ENCODE measurements at places on chromosomes 13 and 19.

- DNase-seq: no peak
These were observed 547.7 kb upstream of the SLITRK1 start for GRCh38 chr13:84430015-84430414.

DNA sequence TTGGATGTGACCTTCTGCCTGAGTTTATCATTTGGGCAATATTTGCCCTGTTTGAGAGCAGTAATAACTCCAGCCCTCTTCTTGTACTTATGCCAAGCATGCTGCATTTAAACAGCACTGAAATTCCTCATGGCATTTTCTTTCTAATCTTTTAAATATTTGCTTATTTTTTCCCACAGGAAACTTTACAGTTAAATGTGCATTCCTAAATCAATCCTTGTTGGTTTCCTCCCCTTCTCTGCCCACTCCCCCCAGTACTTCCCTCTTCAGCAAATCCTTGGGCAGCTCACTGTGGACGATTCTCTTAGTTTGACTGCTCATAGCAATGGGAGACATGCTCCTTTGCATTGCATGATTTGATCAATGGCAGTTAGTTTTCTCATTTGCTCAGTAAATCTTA lies 68.7 kb downstream of the RAP2A start:
- DNase-seq: no peak

GRCh38 chr13:106182404-106182803 lies 353.1 kb downstream of the EFNB2 start:
- no peak for DNase-seq

GRCh38 chr19:7846155-7846646 lies 16.2 kb downstream of the EVI5L start:
- DNase-seq: no peak

- DNase-seq: no peak
These were observed 20.6 kb upstream of the WDR18 start for GRCh38 chr19:963486-963951.

GRCh38 chr19:5030136-5030820 lies 61.4 kb downstream of the KDM4B start:
- DNase-seq: no peak

DNA sequence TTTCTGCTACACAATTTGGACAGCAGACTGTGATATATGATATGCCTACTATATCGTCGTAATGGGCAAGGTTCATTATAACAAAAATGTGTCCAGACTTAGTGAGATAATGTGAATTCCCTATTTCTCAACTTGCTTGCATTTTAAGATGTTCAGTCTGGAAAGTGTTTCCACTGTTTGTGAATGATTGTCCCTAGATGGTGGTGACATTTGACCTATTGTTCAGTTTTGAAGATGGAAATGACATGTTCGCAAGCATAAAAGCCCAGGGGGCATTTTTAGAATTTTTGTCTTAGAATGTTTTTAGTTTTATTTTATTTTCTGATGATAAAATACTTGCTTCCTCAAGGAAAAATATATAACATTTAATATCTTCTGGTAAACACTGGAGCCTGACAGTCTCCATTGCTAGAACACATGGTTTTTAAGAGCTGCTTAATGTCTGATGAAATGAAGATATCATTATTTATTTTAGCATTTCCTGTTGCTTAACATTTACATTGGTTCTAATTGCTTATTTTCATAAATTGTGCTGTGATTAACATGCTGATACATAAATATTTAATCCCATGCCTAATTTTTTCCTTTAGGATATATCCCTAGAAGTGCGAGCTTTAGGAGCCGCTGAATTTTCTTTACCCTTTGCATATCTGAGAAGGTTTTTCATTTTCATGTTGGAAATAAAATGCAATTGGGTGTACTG lies 27.1 kb downstream of the MBNL2 start:
- DNase-seq: no peak

DNA sequence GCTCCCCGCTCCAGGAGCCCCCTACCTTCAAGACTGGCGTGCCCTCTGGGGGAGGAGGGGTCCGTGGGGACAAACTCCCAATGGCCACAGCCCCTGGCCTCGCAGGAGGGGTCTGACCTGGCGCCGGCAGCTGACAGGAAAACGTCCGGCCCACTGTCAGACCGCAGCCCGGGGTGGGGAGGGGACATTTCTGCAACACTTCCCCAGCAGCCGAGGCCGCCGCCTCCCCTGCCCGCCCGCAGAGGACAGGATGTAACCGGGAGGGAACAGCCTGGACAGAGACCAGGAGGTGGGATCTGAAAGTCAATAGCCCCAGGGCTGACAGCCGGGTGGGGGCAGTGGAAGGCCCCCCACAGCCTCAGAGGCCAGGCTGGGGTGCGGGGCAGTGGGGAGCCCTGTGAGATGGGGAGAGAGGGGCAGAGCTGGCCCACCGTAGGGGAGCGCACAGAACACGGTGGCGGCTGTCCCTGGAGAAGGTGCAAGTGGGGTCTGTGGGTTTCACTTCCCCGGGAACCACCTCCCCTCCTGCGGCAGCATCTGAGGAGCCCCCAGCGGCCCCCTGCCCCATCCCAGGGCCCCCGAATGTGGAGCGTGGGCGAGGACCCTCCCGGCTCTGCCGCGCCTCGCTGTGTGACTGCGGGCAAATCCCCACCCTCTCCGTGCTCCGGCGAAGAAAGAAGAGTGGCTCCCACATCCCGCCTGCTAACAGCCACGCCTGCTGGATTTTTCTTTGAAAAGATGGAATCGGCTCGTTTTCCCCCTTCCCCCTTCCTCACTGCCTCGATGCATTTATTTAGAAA lies at the start of gene PEAK3:
Gene PEAK3, minus strand, starts transcription at position 114 of the 800 bp plus-strand sequence. CDS start 1,244 bp downstream, outside the sequence.
- peak; percentile 78 for DNase-seq

GRCh38 chr13:105863300-105863920 lies 672.1 kb downstream of the EFNB2 start:
- DNase-seq: no peak

GRCh38 chr13:80560609-80561008 lies 219.7 kb upstream of the SPRY2 start:
- DNase-seq: no peak

- no peak for DNase-seq
These were observed 58.8 kb upstream of the UBL3 start for GRCh38 chr13:29909081-29909730.

- DNase-seq: no peak
These were observed 3.1 kb downstream of the SOX21 start for GRCh38 chr13:94709001-94709834.

DNA sequence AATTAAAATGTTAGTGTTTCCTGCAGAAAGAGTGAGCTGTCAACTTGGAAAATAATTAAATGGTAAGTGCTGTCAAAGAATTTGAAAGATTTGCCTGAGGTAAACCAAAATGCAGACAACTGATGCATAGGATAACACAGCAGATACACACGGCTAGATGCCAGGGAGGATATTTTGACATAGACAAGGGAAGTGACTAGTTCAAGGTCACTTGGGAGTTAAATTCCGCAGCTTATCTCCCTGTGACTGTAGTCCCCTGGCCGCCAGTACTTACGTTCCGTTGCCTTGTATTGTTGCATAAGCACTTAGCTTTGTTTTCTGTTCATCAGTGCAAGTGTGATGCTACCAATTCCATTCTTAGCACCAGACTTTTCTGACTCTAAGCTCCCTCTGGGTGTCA lies 247.3 kb upstream of the MAB21L1 start:
- DNase-seq: no peak

GRCh38 chr19:6090634-6091033 lies 19.7 kb downstream of the RFX2 start:
- no peak for DNase-seq

DNA sequence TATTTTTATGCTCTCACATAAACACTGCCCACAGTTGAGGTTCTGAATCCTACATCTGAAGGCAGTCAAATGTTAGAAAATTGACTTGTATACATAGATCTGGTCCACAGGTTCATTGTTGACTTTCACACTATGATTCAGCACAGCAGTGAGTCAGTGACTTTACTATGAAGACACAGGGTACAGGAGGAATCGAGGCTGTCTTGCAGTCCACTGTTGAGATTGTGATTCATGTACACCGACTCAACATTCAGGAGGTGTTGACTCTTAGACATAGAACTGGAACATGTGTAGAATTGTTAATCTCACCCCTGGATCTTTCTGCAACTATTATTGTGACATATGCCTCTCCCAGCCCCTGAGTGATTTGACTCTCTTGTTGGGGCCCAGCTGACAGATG lies 74.3 kb upstream of the ZNF43 start:
- DNase-seq: no peak

- no peak for DNase-seq
These were observed 145.1 kb upstream of the ZNF536 start for GRCh38 chr19:30227012-30227621.

GRCh38 chr19:7440188-7440975 lies 48.5 kb downstream of the PEX11G start:
- no peak for DNase-seq

DNA sequence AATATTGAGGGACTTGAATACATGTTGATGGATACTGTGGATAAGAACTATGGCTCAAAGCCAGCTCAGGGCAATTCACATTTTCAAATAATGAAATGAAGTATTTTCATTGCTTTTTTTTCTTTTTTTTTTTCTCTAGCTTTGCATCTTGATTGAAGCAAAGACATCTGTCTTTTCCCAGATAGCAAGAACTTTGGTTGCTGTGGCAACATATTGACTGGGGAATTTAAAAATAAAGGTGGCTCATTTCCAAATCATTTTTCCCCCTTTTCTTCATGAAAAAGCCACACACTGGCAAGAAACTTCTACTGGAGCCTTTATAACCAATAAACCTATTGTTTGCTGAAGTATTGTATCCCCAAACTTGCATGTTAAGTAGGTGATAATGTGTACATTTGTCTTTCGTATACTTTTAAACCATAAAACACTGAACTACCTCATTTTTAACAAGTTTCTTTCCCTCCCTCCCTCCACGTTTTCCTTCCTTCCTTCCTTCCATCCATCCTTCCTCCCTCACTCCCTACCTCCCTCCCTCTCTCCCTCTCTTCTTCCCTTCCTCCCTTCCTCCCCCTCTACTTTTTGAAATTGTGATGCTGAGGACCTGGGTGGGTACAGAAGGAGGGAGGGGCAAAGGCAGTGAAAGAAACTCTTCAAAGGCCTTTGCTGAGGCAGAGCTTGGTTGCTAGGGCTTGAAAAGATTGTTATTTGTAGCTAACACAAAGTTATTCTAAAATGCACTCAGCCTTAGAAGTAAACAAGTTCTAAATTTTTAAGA lies 343.5 kb upstream of the SPRY2 start:
- DNase-seq: no peak

DNA sequence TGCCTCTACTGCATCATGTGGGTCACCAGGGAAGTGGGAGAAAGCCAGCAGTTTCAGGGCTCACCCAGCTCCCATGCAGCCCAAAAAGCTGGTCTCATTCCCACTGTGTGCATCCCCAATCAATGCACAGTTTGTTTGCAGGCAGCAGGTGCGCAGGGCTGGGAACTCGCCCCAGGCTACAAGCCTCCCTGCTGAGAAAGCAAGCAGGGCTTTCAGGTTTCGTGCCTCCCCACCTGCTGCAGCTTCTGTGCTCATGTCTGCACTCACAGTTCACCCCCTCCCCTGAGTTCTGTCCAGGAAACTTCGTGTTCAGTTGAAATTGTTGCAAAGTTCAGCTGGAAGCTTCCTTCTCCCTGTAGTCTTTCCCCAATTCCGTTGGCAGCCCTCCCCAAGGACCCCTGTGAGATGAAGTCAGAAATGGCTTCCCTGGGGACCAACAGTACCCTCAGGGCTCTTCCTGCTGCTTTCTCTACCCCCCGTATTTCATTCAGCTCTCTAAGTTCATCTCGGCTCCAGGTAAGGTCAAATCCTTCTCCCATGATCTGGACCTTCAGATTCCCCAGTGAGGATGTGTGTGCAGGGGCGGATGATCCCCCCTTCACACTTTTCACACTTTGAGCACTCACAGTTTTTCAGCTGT lies 10.3 kb upstream of the KLK3 start:
- DNase-seq: no peak

DNA sequence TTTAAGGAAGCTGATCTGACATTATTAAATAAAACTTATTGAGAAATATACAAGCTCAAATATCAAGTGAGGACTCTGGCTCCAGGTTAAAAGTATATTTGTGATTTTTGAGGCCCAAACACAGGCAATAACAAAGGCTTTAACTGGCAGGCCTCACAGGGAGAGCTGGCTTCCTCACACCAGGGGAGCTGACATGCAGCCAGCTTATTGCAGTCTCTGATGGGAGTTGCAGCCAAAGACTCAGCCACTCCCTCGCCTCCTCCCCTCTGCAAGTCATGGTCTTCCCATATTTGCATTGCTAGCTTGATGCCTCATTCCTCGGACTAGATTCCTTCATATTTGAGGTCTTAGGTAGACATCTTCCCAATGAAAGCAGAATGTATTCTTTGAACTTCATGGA lies 647.1 kb upstream of the SLITRK6 start:
- no peak for DNase-seq

DNA sequence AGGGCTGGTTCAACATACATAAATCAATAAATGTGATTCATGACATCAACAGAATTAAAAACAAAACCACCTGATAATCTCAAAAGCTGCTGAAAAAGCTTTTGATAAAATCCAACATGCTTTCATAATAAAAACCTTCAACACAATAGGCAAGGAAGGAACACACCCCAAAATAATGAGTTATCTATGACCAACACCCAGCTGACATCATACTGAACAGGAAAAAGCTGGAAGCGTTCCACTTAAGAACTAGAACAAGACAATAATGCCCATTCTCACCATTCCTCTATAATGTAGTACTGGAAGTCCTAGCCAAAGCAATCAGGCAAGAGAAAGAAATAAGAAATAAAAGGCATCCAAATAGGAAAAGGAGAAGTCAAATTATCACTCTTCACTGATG lies 116.2 kb upstream of the FREM2 start:
- no peak for DNase-seq

DNA sequence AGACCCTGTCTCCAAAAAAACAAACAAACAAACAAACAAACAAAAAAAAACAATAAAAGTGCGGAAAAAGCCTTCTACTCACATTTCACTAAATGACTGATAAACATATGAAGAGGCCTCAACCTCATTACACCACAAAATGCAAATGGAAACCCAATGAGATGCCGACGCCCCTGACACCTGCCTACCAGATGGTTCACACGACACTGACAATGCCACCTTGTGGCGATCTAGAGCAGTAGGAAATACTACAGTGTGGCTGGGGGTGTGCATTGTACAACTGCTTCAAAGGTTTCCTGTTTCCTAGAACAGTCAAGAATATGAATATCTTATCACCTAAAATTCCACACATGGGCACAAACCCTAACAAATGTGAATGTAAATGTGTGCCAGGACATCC lies 14.0 kb downstream of the SCGB2B2 start:
- DNase-seq: no peak

DNA sequence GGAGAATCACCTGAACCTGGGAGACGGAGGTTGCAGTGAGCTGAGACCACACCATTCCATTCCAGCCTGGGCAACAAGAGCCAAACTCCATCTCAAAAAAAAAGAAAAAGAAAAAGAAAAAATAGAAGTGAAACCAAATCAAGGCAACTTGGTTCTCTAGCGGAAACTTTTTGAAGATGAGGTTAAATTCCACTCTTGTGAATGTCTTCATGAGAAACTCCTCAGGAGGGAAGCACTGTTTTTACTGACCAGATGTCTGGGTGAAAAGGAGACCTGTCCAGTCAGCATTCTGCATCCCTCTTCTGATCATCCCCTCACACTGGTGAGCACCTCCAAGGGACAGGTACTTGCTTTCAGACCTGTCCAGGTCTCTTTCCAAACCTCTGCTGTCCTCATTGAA lies 15.8 kb downstream of the BRD4 start:
- DNase-seq: peak; percentile 29

- DNase-seq: peak; percentile 87
These were observed 28.1 kb upstream of the CLDN10 start for GRCh38 chr13:95524264-95524901.

Measured in CD14-positive monocyte (primary cell).